ENCODE measurements at places on chromosomes 11 and 22.

GRCh38 chr11:96748639-96749370, 359.0 kb downstream of the JRKL start:
- no peak for DNase-seq

DNA sequence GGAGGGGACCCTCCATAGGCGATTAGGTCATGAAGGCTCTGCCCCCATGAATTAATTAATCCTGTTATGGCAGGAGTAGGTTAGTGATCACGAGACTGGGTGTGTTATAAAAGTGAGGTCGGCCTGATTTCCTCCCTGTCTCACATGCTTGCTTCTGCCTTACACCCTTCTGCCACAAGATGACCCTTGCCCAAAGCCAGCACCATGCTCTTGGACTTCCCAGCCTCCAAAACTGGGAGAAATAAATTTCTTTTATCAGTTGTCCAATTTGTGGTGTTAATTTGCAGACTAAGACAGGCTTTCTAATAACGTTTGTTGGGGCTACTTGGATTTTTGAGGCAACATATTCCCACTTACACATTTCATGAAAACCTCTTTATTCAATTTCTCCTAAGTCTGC, 23.4 kb upstream of the ALDH3B2 start:
- DNase-seq = no peak

- no peak for DNase-seq
Measured at GRCh38 chr11:78380615-78381051, 37.0 kb downstream of the GAB2 start.

DNA sequence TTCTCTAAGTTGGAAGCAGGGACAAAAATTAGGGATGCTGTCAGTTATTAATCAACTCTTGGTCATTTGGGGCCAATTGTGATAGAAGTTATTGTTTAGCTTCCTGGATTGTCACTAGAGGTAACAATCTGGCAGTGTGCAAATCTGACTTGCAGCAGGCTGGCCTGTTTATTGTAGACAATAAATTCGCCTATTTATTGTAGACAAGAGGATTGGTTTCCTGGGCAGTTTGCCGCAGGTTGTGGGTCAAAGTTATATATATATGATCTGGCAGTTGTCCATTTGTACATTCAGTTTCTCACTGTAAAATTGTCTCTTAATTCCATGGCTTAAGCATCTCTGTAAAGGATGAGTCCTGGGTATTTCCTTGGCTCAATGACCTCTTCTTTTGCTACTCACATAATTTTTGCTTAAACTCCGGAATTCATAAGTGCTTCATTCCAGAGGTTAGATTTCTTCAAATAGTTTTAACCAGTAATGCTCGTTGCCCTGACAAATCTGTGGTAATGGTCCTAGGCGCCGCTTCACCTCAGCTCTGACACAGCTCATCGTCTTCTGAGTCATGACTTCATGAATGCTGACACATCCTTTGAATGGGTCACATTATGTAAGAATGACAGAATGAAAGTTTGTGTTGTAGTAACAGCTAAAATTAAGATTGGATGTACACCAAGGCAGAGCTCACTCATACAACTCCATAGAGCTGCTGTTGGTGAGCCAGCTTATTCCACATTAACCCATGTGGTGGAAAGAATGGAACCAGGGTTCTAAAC, 7.8 kb upstream of the MMP3 start:
- no peak for DNase-seq

DNA sequence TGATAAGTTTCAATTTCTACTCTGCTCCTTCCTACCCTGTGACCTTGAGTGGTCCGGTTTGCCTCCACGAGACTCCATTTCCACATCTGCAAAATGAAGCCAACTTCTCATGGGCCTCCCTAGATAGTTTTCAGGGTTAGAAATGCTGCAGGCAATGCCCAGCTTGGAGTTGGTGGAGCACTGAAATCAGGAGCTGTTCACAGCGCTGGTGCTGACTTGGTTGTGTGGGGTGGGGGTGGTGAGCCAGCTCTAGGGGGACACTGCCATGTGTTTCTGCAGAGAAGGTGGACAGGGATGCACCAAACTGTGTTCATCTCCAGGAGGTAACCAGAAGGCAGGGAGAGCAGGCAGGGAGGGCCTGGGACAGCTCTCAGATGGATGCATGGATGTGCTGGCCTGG, 37.0 kb downstream of the SGSM1 start:
- DNase-seq = no peak

DNA sequence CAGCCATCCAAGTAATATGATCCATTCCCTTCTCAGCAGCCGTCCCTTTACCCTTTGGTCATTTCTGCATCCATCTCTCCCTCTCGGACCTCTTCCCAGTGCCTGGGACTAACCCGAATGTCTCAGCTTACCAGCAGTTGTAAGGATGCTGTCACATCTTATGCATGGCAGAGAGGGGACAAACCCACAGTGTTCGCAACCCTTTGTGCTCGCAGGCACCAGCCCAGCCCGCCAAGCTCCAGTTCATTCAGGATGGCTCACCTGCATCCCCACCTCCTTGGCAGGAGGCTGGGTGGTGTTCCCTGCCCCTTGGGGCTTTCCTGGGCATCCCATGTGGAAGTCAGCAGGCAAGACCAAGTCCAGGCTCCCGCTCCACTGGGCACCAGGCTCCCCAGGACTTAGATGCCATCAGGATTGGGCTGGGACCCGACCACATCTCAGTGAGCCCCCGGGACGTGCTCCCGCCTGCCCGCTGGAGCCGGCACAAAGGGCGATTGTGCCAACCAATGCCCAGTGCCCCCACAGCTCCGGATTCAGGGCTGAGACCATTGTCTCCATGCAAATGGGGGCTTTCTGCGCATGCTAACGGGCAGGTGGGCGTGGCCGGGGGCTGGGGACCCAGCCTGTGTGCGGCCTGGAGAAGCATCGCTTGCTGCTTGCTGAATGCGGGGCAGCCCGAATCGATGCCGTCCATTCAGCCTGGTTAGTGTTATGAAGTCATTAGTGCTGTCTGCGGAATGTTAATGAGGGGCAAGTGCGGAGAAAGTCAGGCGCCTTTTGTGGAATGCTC, 108.6 kb downstream of the KCNQ1OT1 start:
- no peak for DNase-seq

DNA sequence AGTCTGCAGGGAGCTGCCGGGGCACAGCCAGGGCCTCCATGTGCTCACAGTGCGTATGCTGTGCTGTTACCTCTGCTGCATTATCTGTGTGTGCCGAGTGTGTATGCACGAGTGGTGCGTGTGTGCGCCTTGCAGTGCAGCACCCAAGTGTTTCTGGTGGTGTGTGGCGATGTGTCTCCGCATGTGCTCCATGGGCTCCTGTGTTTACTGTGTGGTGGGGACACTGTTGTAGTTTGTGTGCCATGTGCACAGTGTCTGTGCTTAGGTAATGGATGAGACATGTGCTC, 31.4 kb downstream of the KCNC1 start:
- DNase-seq = no peak

GRCh38 chr22:23180301-23180892, at the start of gene BCR:
BCR (plus strand) TSS chr22:23180509; CDS start chr22:23180961, 452 bp downstream.
- DNase-seq = peak; percentile 49

- no peak for DNase-seq
Measured at GRCh38 chr22:23192558-23192957, 12.2 kb downstream of the BCR start.

GRCh38 chr11:40921246-40921645, 538.2 kb downstream of the LRRC4C start:
- DNase-seq = no peak

DNA sequence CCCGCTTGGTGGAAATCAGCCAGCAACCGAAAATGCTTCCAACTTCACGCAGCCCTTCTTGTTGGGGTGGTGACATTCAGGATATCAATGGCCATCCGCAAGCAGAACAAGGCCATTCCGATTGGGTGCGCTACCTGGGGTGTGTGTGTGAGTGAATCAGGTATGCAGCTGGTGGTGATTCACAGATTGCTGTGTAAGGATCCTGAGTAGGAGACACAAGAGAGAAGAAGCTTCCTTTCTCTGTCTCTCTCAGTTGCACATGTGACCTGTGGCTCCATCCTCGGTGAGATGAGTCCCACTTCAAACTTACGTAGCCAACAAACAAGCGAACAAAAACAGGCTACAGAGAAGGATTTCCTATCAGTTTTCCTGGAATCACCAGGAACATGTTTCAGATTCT, 9.6 kb upstream of the TMEM184B start:
- no peak for DNase-seq

- no peak for DNase-seq
Measured at GRCh38 chr11:116990061-116990473, 108.2 kb downstream of the SIK3 start.

DNA sequence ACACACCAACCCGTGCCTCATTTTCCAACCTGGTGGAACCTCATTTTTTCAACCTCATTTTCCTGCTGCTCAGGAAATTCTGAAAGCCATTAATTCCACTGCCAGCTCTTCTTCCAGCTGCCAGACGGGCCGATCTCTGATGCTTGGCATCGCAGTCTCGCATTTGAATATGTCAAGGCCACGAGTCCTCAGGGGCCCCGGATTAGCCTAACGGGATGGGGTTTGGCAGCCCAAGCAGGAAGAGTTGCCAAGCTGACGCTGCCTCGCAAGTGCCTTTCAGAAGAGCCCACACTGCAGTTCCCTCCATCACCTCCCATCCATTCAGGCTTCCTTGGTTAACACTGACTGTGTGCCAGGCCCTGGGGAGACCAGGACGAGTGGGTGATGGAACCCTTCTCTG, 8.7 kb downstream of the RASD2 start:
- no peak for DNase-seq

DNA sequence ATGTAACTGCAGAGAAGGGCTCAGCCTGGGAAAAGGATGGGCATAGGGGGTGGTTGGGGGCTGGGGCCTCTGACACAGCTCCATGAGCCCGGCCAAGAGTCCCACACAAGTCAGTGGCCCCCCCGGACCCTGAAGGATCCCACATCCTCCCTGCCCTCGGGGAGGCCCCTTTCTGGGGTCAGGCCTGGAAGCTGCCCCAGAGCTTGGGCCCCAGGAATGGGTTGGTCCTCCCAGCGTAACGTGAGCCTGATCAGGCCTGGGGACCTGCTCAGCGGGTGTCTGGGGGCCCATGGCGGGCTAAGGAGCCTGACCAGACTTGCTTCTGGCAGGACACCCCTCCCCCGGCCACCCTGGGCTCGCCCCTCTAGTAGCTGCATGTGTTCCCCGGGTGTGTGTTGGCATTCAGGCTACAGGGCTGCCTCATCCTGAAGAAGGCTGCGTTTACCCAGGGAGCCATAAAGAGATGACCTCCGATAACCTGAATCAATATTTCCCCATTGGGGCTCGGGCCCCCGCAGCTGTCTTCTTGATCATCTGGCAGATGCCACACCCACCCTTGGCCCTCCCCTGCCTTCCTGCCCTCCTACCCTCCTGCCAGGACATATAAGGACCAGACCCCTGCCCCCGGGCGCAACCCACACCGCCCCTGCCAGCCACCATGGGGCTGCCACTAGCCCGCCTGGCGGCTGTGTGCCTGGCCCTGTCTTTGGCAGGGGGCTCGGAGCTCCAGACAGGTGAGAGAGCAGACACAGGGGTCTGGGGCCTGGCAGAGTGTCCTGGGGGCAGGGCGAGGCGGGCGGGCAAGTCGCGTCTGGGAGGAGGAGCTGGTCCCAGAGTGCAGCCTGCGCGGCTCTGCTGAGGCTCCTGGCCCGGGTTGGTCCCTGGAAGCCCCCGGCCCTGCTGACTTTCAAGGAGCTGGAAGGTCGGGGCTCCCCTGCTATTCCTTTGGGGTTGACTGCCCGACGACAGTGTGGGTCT, at the start of gene MUC2:
Gene MUC2 (plus strand): TSS at position 631 of the 978 bp plus-strand sequence.
- no peak for DNase-seq

DNA sequence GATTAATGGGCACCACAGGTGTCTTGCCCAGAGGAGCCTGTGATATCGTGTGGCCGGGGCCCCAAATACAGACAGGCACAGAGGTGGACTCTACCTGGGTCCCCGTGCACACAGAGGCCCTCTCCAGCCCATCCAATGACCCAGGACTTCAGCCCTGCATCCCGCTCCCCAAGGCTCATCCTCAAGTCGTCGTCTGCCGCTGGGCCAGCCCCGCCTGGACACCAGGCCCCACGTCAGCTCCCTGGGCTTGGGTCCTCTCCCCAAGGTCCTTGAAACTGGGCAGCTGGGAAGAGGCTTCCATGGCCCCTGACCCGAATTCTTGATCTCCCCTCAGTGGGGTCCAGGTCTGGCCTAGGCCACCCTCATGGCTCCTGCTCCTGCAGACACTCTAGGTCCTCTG, 20.2 kb downstream of the SHISAL1 start:
- no peak for DNase-seq

- DNase-seq = no peak
Measured at GRCh38 chr22:25742918-25743708, 1.1 kb downstream of the MYO18B start.

- no peak for DNase-seq
Measured at GRCh38 chr11:77174559-77174958, 46.5 kb downstream of the MYO7A start.

DNA sequence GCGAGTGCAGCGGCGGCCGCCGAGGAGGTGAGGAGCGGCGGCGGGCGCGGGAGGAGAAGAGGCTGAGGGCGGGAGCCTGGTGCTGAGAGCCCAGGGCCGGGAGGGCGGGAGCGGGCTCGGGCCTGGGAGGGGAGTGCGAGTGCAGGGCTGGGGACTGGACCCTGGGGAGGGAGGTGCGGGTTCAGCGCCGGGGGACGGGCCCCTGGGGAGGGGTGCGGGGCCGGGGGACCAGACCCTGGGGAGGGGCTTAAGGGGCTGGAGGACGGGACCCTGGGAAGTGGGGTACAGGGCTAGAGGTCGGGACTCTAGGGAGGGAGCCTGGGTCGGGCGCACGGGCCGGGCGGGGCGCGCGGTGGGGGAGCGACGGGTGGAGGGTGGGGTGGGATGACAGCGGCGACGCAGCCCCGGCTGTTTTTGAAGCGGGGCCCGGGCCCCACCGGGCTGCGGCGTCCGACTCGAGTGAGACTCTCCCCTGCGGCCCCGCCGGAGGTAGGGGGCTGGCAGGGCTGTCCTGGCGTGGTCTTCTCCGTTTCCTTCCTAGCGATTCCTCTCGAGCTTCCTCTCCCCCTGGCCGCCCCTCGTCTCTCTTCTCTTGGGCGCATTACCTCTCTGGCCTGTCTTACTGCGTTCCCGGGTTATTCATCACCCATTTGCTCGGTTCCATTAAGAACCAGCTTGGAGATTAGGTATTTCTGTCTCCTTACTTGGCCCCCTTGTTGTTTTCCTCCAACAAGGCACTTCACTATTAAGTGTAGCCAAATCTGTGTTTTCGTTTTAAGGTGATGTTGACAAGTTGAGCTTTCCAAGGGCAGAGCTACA, 754 bp downstream of the NUP50 start:
- peak; percentile 33 for DNase-seq

- DNase-seq = no peak
Measured at GRCh38 chr11:134363161-134363560, 31.4 kb downstream of the GLB1L2 start.

DNA sequence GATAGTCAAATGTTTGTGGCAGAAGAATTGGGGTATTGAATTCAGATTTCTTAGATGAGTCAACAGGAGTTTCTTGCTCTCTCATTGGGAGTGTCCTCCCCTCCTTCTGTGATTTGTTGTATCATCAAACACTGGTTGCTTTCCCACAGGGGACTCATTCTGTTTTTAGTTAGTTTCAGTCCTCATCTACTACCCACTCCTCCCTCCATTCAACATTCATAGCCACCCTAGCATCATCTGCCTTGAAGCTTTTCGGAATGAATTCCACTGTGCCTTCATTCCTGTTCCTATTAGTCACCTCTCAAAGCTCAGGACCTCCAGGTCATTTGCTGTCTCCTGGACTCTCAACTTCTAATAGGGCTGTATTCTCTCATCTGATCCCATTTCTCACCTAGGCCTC, 31.5 kb upstream of the RAB38 start:
- no peak for DNase-seq
